H9 (cell line): ENCODE measurements at places on chromosomes 11 and 22. TPM values are rescaled to one million over a fixed set of nuclear protein-coding genes. Genes with fewer than 3 reads are reported as not detected.

- peak; percentile 19 for DNase-seq
- no peaks in the 10 kb centered on the region for H3K4me1 ChIP-seq
- no peak overlapping the region for H3K27ac ChIP-seq
Observed at GRCh38 chr11:17572791-17573460, 25.9 kb downstream of the OTOG start.

- peaks cover 37% of the 10 kb centered on the region for H3K36me3 ChIP-seq
- H3K27ac ChIP-seq: no peak overlapping the region
- H3K27me3 ChIP-seq: no peaks in the 10 kb centered on the region
- H3K4me3 ChIP-seq: peak overlapping the region; percentile 80
- peak; percentile 45 for DNase-seq
- H3K4me1 ChIP-seq: no peaks in the 10 kb centered on the region; the same call in 1 of the 2 replicates
Observed at GRCh38 chr22:31488988-31489617, 539 bp downstream of the EIF4ENIF1 start.

- no peak for DNase-seq
- H3K4me1 ChIP-seq: peaks cover 5% of the 10 kb centered on the region; the same call in 1 of the 2 replicates
- H3K27ac ChIP-seq: no peak overlapping the region
- no peaks in the 10 kb centered on the region for H3K36me3 ChIP-seq
Observed at GRCh38 chr11:32436751-32437494, 1.6 kb upstream of the WT1 start.

- peaks cover 22% of the 10 kb centered on the region for H3K36me3 ChIP-seq
- no peak overlapping the region for H3K27ac ChIP-seq
- no peak overlapping the region for H3K4me3 ChIP-seq
- no peaks in the 10 kb centered on the region for H3K4me1 ChIP-seq
Observed at GRCh38 chr11:70040452-70040851, 37.7 kb upstream of the ANO1 start.

GRCh38 chr11:33874433-33874832 lies 17.4 kb downstream of the LMO2 start:
- no peak overlapping the region for H3K4me3 ChIP-seq
- DNase-seq: no peak
- H3K36me3 ChIP-seq: no peaks in the 10 kb centered on the region
- no peak overlapping the region for H3K27ac ChIP-seq
- peaks cover 6% of the 10 kb centered on the region; the same call in 1 of the 2 replicates for H3K27me3 ChIP-seq

GRCh38 chr11:371716-372590 lies 2.7 kb downstream of the B4GALNT4 start:
- no peak overlapping the region for H3K4me3 ChIP-seq
- H3K4me1 ChIP-seq: no peaks in the 10 kb centered on the region
- H3K36me3 ChIP-seq: peaks cover 32% of the 10 kb centered on the region
- no peak overlapping the region for H3K27ac ChIP-seq
- no peak for DNase-seq

GRCh38 chr11:60348116-60348515 lies 21.1 kb downstream of the MS4A6E start:
- H3K36me3 ChIP-seq: no peaks in the 10 kb centered on the region
- no peak for DNase-seq

DNA sequence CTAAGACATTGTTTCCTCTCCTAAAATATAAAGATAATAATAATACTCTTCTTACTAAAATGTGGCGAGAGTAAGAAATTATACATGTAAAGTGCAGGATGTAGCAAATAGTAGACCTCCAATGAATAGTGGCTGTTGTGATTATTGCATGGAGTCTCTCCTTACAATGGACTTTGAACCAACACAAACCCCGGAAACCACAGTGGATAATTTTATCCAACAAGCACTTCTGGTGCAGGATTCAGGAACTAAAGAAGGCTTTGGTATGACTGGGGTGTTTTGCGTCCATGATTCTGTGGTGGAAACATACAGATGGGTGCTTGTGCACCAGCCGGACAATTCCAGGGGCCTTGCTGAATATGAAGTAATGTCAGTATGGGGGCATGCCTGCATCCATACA lies 146.4 kb upstream of the UBASH3B start:
- no peak for DNase-seq
- H3K27ac ChIP-seq: no peak overlapping the region
- H3K4me1 ChIP-seq: no peaks in the 10 kb centered on the region
- no peaks in the 10 kb centered on the region for H3K36me3 ChIP-seq

DNA sequence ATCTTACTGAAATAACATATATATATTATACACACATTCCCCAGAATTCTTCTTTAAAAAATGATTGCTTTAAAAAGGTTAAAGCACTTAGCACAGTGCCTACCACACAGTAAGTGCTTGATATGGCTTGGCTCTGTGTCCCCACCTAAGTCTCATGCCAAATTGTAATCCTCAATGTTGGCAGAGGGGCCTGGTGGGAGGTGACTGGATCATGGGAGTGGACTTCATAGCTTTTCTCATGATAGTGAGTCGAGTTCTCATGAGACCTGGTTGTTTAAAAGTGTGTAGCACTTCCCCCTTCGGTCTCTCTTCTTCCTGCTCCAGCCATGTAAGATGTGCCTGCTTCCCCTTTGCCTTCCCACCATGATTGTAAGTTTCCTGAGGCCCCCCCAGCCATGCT lies 6.2 kb downstream of the CRYAB start:
- no peak overlapping the region for H3K4me3 ChIP-seq
- H3K27me3 ChIP-seq: no peaks in the 10 kb centered on the region
- H3K36me3 ChIP-seq: no peaks in the 10 kb centered on the region; the same call in 1 of the 2 replicates
- no peaks in the 10 kb centered on the region for H3K4me1 ChIP-seq
- no peak overlapping the region for H3K27ac ChIP-seq

GRCh38 chr11:823441-824291 lies 4.1 kb upstream of the CRACR2B start:
- DNase-seq: no peak
- no peak overlapping the region for H3K27ac ChIP-seq
- no peaks in the 10 kb centered on the region; the same call in 1 of the 2 replicates for H3K27me3 ChIP-seq
- H3K4me3 ChIP-seq: no peak overlapping the region
- H3K36me3 ChIP-seq: peaks cover 26% of the 10 kb centered on the region
- no peaks in the 10 kb centered on the region; the same call in 1 of the 2 replicates for H3K4me1 ChIP-seq

GRCh38 chr22:19973551-19974267 lies 32.1 kb upstream of the TXNRD2 start:
- no peak overlapping the region for H3K27ac ChIP-seq
- H3K36me3 ChIP-seq: peaks cover 29% of the 10 kb centered on the region
- H3K4me3 ChIP-seq: no peak overlapping the region
- no peaks in the 10 kb centered on the region for H3K27me3 ChIP-seq

GRCh38 chr22:29701155-29701999 lies 18.4 kb upstream of the CABP7 start:
- peaks cover 3% of the 10 kb centered on the region; the same call in 1 of the 2 replicates for H3K36me3 ChIP-seq
- DNase-seq: peak; percentile 72
- no peak overlapping the region for H3K4me3 ChIP-seq
- H3K27ac ChIP-seq: no peak overlapping the region
- peaks cover 6% of the 10 kb centered on the region; the same call in 1 of the 2 replicates for H3K4me1 ChIP-seq

DNA sequence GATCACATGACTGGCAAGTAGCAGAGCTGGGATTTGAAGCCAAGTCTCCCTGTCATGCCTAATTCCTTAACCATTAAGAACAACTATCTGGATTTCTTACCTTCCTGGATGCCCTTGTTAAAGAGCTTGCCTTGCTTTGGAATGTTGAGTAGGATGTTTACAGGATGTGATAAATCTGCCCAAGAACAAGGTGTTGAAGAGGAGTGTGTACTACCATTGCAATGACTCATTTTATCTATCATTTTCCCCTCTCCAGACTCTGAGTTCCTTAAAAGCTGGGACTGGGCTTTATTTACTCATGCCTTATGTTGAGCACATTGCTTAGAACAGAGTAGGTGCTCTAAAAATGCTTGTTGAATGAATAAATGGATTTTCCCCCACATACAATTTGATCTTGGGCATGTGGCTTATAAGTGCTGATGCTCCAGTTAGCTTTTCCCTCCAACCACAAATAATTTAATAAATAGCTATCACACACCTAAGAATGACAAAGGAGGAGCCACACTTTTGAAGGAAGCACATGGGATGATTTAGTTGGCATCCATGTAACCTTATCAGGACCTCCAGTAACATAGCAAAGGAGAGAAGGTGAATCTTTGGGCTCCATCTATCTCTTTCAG lies 268.6 kb upstream of the SESN3 start:
- H3K27me3 ChIP-seq: no peaks in the 10 kb centered on the region
- H3K27ac ChIP-seq: no peak overlapping the region
- H3K4me3 ChIP-seq: no peak overlapping the region
- H3K36me3 ChIP-seq: no peaks in the 10 kb centered on the region
- peaks cover 5% of the 10 kb centered on the region; the same call in 1 of the 2 replicates for H3K4me1 ChIP-seq

DNA sequence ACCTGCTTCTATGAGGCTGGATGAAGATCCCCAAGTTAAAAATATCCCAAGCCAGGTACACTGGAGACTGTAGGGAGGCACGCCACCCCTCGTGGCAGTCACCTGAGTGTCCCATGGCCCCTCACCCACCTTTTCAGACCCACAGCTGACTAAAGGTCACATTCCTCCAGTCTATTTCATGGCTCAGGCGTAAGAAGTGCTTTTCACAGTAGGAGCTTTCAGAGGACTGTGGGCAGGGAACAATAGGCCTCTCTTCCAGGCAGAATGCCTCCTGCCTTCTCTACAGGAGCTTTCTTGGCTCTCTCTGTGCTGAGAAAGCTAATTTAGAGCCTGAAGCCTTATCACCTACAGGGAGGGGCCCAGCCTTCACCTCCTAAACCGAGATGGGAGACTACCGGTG lies 73.8 kb downstream of the C11orf58 start:
- H3K36me3 ChIP-seq: peaks cover 11% of the 10 kb centered on the region
- H3K27ac ChIP-seq: no peak overlapping the region

- no peaks in the 10 kb centered on the region for H3K27me3 ChIP-seq
- no peaks in the 10 kb centered on the region for H3K36me3 ChIP-seq
- no peak overlapping the region for H3K4me3 ChIP-seq
- DNase-seq: no peak
- no peak overlapping the region for H3K27ac ChIP-seq
- H3K4me1 ChIP-seq: no peaks in the 10 kb centered on the region
Observed at GRCh38 chr11:105051559-105051958, 6.4 kb upstream of the CARD16 start.

- peaks cover 25% of the 10 kb centered on the region for H3K36me3 ChIP-seq
- H3K4me3 ChIP-seq: no peak overlapping the region
- H3K27me3 ChIP-seq: no peaks in the 10 kb centered on the region
- no peaks in the 10 kb centered on the region for H3K4me1 ChIP-seq
- no peak overlapping the region for H3K27ac ChIP-seq
Observed at GRCh38 chr22:20885557-20886323, 26.9 kb downstream of the SNAP29 start.

DNA sequence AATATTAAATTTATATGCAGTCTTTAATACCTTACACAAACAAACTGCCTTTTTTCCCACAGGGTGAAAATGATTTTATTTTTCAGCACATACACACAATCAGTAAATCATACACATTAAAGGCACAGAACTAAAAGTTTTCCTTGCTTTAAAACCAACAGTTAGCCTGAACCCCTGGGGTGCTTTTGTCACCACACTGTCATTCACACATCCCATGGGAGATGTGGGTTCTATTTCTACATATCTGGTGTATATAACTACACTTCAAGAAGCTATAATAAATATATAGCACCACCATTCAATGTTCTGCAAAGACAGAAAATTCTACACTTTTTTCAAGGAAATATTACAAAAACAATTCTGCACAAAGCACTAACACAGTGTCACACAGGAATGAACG lies 197.0 kb downstream of the GUCY1A2 start:
- H3K4me1 ChIP-seq: no peaks in the 10 kb centered on the region
- H3K27me3 ChIP-seq: no peaks in the 10 kb centered on the region
- no peak overlapping the region for H3K4me3 ChIP-seq
- no peak overlapping the region for H3K27ac ChIP-seq

DNA sequence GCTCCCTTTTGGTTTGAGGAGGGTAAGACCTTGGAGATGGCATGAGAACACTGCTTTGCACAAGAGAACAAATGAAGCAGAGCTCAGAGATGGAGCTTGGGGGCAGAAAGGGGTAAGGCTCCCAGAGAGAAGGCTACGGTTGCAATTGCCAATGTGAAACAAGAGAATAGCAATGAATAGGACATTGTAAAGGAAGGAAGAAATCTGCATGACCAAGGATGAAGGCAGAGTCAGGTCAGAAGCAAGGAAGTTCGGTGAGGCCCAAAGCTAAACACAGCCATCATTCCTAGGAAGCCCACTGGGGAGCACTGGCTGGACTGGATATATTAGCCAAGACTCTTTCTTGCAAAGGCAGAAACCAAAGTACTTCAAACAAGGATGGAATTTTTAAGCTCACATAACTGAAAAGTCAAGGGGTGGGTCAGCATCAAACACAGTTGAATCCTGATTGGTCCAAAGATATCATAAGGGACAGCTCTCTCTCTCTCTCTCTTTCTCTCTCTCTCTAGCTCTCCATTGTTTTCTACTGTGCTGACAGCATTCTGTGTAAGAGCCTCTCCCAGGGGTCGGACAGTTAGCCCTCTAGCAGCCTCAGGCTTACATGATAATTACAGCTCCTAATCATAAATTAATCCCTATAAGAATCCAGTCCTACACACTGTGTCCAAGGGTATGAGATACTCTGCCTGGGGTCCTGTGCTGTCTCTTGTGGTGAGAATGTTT lies 484.3 kb downstream of the SOX6 start:
- peaks cover 7% of the 10 kb centered on the region; the same call in 1 of the 2 replicates for H3K36me3 ChIP-seq
- H3K4me1 ChIP-seq: peaks cover 13% of the 10 kb centered on the region
- no peaks in the 10 kb centered on the region for H3K27me3 ChIP-seq
- DNase-seq: no peak
- no peak overlapping the region for H3K27ac ChIP-seq

DNA sequence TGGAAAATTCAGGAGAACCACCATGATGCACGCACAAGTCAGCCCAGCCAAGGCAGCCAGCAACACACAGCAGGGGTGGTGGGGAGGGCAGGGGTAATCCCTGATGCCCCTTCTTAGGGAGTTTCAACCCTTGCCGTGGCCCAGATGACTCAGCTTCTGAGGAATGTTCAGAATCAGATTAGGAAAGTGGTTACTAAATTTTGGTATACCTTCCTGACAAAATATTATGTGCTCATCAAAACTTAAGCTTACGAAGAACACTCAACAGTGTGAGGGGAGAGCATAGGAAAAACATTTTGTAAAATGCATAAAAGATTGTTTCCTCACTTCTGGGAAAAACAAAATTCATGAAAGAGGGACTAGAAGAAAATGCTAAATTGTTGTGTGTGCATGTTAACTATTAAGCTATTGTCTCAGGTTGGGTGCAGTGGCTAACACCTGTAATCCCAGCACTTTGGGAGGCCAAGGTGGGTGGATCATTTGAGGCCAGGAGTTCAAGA lies 32.1 kb downstream of the SERPIND1 start:
- DNase-seq: no peak
- H3K4me3 ChIP-seq: no peak overlapping the region
- no peak overlapping the region for H3K27ac ChIP-seq
- H3K4me1 ChIP-seq: no peaks in the 10 kb centered on the region

- H3K4me3 ChIP-seq: no peak overlapping the region
- H3K4me1 ChIP-seq: no peaks in the 10 kb centered on the region
- DNase-seq: no peak
- no peak overlapping the region for H3K27ac ChIP-seq
Observed at GRCh38 chr11:36471577-36471976, 38.5 kb downstream of the TRAF6 start.

- no peak overlapping the region for H3K27ac ChIP-seq
- H3K4me1 ChIP-seq: peaks cover 7% of the 10 kb centered on the region; the same call in 1 of the 2 replicates
- H3K27me3 ChIP-seq: no peaks in the 10 kb centered on the region
- no peak for DNase-seq
Observed at GRCh38 chr22:28817919-28818859, 17.8 kb upstream of the XBP1 start.

GRCh38 chr11:126598344-126599216 lies 243.1 kb downstream of the ST3GAL4 start:
- peaks cover 4% of the 10 kb centered on the region; the same call in 1 of the 2 replicates for H3K4me1 ChIP-seq
- H3K27me3 ChIP-seq: no peaks in the 10 kb centered on the region
- no peak overlapping the region for H3K4me3 ChIP-seq
- no peak overlapping the region for H3K27ac ChIP-seq
- DNase-seq: no peak

CHRDL2 gene
- total RNA-seq: 0.33 and 0.39 TPM in 2 replicates

EIF4ENIF1 gene
- 35.4 and 36.3 TPM in 2 replicates for total RNA-seq

LMNTD2 gene
- total RNA-seq: 4.2 and 4.7 TPM in 2 replicates

LAYN gene
- total RNA-seq: 2.5 and 3.1 TPM in 2 replicates

FERMT3 gene
- 6.6 and 10.6 TPM in 2 replicates for total RNA-seq
